Gastroesophageal sphincter (tissue), 4 donors: ENCODE measurements at places on chromosomes 5 and 9. TPM values are rescaled to one million over a fixed set of nuclear protein-coding genes. Genes with fewer than 3 reads are reported as not detected.

GRCh38 chr9:99231711-99232110, 9.6 kb downstream of the SEC61B start:
- no peak for ATAC-seq

GRCh38 chr9:120412425-120412951, 167.5 kb downstream of the CDK5RAP2 start:
- ATAC-seq: peak; percentile 64

Gene DBH
- not detected for total RNA-seq

Gene PCDHB14
- total RNA-seq: 12.8 TPM

Gene SMARCA2
- 133 TPM for total RNA-seq

Gene SPACA9
- total RNA-seq: 8.2 TPM
